ENCODE measurements at places on chromosomes 3 and 15. TPM values are rescaled to one million over a fixed set of nuclear protein-coding genes. Genes with fewer than 3 reads are reported as not detected.

Gene FBLN2
- total RNA-seq = 1.2 TPM

Gene AMOTL2
- total RNA-seq = 141 TPM

Gene MCF2L2
- 1.2 TPM for total RNA-seq

Gene KIF15
- 8.8 TPM for total RNA-seq

Gene CCR4
- not detected for total RNA-seq

Gene CISH
- 0.33 TPM for total RNA-seq

Gene TMC3
- not detected for total RNA-seq

Gene MAPKAPK3
- 18.6 TPM for total RNA-seq

Gene SEC22A
- 25.2 TPM for total RNA-seq

Gene ACSBG1
- total RNA-seq = not detected

Gene NUSAP1
- total RNA-seq = 34.6 TPM

Gene FBN1
- 127 TPM for total RNA-seq

Gene SCG5
- total RNA-seq = 0.57 TPM

Measured in vein endothelial cell (primary cell).